ENCODE measurements at places on chromosomes 3 and 15.

- DNase-seq: no peak
Observed at GRCh38 chr15:51318382-51319150, 19.8 kb downstream of the CYP19A1 start.

GRCh38 chr3:166713787-166714186 is 666.3 kb downstream of the ZBBX start:
- DNase-seq: no peak

DNA sequence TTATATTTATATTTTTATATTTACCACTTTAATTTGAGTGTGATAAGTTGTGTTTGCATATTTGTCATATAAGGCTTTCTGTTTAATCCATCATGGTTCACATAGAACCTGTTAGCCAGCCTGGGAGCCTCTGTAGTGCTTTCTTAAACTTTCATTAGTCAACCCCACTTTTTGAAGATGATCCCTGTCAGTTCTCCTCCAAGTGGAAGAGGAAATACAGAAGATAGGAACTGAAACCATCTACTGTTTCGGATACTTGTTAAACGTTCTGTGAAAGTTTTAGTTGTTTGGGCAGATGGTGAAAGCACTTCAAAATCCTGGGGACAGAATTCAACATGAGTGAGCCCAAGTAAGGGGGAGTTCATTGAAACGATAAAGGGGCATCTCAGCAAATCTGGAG is 4.6 kb upstream of the SAMMSON start:
- DNase-seq: no peak

GRCh38 chr3:38739931-38740330 is 76.1 kb downstream of the SCN10A start:
- no peak for DNase-seq

- no peak for DNase-seq
Observed at GRCh38 chr3:45567730-45568172, 26.8 kb upstream of the LIMD1 start.

DNA sequence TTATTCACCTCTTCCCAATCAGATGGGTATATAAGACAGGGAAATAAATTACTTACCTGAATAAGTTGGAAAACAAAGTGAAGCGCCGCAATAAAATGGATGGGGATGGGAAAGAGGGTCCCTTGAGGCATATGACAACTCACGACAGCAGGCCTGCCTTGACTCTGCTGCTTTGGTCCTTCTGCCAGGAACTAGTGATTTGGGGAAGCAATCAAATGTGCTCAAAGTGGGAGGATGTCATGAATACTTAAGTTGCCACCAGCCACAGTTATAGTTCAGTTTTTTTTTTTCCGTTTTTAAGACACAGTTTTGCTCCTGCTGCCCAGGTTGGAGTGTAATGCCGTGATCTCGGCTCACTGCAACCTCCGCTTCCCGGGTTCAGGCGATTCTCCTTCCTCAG is 4.6 kb downstream of the PARL start:
- no peak for DNase-seq

DNA sequence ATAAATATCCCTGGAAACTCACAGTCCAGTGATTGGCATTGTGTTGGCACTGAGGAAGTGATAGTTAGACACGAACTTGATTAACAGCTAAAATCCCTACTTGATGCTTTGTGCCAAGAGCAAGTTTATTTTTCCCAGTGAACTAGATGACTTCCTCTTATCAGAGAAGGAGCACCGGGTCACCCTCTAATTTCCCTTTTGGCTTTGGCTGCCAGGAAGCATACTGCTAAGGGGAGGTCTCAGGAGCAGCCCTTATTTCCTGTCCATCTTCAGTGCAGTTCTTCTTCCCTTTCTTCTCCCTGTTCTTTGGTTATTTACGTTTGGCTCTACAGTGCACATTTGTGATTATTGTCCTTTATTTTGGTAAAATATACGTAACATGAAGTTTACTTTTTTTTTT is 13.0 kb downstream of the FBLN2 start:
- DNase-seq: no peak

DNA sequence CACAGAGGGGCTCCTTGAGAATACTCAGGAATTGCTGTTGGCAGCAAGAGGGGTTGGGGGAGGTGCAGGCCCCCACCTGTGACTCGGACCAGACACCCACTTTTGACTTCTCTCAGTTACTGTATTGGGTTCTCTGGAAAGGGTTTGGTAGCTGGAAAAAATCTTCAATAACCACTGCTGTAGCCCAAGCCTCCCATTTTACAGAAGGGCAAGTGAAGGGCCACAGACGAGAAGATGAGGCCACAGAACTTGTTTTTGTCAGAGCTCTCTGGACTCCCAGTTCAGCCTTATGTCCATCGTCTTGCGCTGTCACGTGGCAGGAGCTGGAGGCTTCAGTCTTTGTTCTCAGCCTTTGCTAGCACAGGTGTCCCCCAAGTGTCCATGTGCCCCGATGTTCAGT is 12.7 kb upstream of the TATDN2 start:
- DNase-seq: no peak

Measured in activated CD8-positive, alpha-beta memory T cell treated with anti-CD3 and anti-CD28 coated beads for 24 hours (primary cell).